ENCODE measurements at places on chromosomes 1 and 21. TPM values are rescaled to one million over a fixed set of nuclear protein-coding genes. Genes with fewer than 3 reads are reported as not detected.

PIGM gene
- 9.4 TPM for total RNA-seq

- no peak for DNase-seq
Measured at GRCh38 chr1:111904478-111905218, 84.8 kb downstream of the KCND3 start.

- DNase-seq, result no peak
Measured at GRCh38 chr1:1067860-1068516, 6.1 kb downstream of the RNF223 start.

- DNase-seq, result no peak
Measured at GRCh38 chr1:162663086-162663485, 30.8 kb downstream of the DDR2 start.

GRCh38 chr1:245211035-245211749 is 56.4 kb downstream of the KIF26B start:
- no peak for DNase-seq

CNIH3 gene
- total RNA-seq, result 4.5 TPM

DNA sequence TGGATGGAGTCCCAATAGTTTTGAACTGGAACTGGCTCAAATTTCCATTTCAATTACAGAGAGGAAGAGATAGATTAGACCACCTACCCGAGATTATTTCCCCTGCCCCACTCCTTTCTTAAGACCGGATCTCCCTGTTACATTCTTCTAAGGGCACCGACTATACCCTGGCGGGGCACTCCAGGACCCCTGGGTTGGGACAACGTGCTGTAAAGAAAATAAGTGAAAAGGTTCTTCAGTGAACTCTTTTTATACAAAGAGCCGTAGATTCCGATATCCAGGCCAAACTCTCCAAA is 6.7 kb downstream of the NR5A2 start:
- DNase-seq, result no peak

DNA sequence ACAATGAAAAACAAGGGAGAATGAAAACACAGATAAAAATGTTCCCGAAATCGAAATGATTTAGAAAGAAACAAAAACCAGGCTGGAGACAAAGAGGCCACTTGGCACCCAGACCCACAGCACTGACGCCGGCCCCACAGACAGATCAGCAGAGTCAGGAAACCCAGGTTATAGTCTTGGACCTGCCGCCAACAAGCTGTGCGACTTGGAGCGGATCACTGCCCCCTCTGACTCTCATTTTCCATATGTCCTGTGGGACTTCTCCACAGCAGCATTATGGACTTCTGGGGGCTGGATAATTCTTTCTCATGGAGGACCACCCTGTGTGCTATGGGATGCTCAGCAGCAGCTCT is 72.4 kb downstream of the MATN1 start:
- no peak for DNase-seq

DNA sequence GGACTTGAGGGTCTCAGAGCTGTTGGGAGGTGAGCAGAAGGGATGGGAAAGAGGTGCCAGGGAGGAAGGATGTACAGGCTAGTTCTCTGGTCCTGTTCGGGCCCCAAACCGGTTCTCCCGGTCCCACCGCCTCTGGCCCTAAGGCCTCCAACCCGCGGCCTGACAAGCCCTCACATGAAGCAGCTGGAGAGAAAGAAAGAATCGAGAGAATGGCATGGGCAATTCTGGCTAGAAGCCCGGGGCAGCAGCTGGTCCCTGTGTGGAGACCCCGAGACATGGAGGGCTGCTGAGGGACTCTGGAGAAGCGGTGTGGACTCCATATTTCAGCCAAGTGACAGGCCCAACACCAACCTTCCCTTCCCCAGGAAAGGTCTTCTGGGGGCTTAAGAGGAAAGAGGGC is 730 bp downstream of the CDC42SE1 start:
- DNase-seq, result no peak

DNA sequence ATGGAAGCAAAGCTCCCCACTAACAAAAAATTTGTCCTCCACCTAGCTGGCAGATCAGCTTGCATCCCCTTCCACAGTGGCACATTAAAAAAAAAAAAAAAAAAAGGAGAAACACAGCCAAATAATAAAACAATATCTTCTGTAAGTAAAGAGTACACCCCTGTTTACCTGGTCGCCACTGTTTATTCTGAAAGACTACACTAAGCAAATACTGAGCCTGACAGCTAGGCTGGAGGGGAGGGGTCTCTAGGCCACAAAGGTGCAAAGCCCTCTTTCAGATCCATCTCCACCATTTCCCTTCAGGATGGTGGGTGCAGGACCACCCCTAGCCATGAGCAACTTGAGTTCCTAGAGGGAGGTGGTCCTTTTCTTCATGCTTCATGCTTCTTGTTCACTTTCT is 22.8 kb upstream of the SLC45A3 start:
- no peak for DNase-seq

TENT5C gene
- 12.9 TPM for total RNA-seq

GRCh38 chr1:57860325-57860724 is 436.5 kb upstream of the DAB1 start:
- DNase-seq, result no peak

DNA sequence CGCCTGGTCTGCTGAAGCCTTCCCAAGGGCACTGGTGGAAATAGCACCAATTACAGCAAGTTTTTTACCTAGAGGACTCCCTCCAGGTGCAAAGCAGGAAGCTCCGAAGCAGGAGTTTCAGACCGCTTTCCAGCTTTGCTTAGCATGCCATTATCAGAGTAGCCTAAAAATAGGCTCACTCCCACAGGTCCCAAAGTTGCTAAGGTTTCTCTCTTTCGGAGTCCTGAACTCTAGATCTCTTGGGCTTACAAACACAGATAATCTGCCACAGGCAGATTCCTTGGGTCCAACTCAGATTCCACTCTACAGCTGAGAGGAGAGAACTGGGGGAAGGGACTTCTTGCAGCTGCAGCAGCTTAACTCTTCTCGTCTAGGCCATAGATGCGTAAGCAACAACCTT is 22.5 kb downstream of the ZMYND12 start:
- DNase-seq, result no peak

DNA sequence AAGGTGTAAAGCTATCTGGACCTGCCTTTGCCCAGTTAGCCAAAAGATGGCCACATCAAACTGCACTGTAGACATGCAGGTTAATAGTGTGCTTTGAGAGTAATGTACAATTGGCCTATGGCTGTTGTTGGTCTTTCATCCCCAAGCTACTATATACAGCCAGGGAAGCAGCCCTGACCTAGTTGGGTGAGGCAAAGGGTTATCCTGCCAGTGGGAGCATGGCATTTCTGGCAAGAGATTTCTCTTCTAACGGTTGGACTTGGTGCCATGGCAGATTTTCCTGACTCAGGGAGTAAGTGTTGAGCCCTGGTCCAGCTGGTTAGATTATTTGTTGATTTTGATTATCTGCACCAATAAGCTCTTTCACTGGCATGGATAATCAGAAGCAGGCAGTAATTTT is 119.8 kb downstream of the SDCCAG8 start:
- no peak for DNase-seq

RGS13 gene
- not detected for total RNA-seq

GRCh38 chr1:202189001-202189790 is 4.4 kb upstream of the LGR6 start:
- peak; percentile 87 for DNase-seq

- no peak for DNase-seq
Measured at GRCh38 chr1:16442941-16443340, 2.4 kb downstream of the NECAP2 start.

DNA sequence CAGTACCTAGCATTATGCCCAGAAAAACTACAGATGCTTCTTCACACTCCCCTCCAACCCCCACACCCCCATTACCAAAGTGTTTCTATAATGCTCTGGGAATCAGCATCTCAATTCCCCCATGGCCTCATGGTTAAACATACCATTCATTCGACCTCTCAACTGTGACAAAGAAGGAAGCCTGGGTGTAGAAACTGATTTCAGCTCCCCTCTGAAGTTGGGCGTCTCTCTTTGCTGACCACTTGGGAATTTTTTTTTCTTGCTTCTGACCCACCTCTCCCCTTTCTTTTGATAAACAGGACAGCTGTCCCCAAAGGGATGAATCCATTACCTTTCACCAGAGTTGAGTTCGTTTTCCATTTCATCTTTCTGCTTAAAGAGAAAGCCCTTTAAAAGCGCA is 116.4 kb upstream of the HOOK1 start:
- DNase-seq, result no peak

- no peak for DNase-seq
Measured at GRCh38 chr1:64417803-64418202, 52.1 kb upstream of the CACHD1 start.

DNA sequence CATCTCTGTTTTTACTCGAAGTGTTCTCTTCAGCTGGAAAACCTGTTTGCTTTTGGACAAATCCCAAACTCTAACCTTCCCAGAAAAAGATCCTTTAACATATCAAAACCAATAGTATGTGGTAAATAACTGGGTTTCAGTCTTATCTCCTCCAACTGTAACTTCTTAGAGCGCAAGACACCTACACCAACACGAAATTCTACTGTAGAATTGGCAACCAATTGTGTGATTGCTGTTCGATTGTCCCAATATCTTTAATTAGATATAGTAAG is 5.8 kb upstream of the MPZL1 start:
- DNase-seq, result no peak

GRCh38 chr1:162475089-162475488 is 22.5 kb upstream of the UHMK1 start:
- DNase-seq, result no peak
